Psoas muscle (tissue), 8 donors: ENCODE measurements at places on chromosomes 3 and 15.

GRCh38 chr15:38486936-38487335, 33.0 kb downstream of the FAM98B start:
- no peak for DNase-seq

GRCh38 chr15:41183581-41183980, 47.0 kb downstream of the EXD1 start:
- DNase-seq: no peak

DNA sequence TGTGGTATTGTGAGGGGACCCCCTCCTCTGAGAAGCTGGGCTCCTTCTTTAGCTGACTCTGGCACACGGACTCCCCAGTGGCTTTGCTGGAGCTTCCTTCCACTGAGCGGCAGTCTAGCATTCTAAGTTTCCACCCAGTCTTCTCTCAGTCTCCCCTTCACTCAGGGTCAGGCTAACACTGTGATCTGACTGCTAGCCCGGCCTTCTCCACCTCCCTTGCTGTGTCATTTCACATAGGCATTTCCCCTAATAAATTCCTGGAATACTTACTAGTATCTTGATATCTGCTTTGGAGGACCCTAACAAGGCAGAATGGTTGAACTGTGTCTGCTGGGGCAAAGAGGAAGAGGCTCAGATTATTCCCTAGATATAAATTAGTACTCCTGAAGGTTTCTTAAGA, 106.2 kb upstream of the THBS1 start:
- DNase-seq: no peak

DNA sequence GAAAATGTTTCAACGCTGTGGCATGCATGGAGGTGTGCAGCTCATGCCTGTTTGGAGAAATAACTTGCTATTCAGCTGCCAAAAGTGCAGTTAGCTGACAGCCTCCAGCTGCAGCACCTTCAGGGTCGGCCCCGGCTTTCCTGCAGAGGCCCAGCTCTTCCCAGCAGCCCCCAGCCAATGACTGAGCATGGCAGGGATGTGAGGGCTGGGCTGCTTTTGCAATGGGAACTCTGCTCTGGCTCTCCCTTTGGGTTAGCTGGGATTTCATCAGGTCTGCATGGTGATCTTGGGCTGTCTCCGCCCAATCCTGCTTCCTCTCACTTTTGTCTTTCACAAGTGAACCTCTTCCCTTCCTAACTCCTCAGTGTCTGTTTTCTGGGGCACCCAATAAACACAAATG, 396.6 kb downstream of the EPHB1 start:
- DNase-seq: no peak

GRCh38 chr3:196969134-196969659, 564 bp upstream of the PIGZ start:
- DNase-seq: peak; percentile 40

DNA sequence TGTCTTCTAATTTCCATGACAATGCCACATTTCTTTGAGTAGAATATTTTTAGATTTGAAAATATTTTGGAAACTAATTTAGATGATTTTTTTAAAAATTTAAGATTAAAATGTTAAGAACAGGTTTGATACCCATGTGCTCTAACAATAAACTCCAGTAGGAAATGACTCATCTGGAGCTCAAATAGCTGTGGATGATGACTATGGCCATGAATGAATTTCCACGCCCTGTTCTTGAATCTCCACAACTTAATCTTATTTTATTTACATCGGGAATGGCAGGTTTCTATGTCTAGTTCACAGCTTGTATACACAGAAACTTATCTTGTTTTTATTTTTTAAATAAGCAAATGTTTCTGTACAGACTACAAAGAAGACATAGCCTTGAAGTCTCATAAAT, 726.8 kb downstream of the NAALADL2 start:
- DNase-seq: no peak

DNA sequence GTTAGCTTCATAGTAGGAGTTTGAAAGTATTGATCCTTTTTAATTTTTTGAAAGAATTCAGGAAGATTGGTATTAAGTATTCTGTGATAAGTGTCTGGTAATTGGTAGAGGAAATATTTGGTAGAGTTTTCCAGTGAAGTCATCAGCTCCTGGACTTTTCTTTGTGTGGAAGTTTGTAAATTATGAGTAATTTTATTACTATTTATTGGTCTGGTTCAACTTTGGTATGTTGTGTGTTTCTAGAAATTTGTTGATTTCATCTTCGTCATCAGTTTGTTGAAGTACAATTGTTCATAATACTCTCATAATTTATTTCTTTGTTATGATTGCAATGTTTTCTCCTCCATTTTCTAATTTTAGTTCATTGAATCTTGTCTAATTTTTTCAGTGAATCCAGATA, 832.0 kb downstream of the OTOL1 start:
- no peak for DNase-seq

GRCh38 chr3:11477407-11477911, 166.3 kb downstream of the VGLL4 start:
- DNase-seq: no peak

DNA sequence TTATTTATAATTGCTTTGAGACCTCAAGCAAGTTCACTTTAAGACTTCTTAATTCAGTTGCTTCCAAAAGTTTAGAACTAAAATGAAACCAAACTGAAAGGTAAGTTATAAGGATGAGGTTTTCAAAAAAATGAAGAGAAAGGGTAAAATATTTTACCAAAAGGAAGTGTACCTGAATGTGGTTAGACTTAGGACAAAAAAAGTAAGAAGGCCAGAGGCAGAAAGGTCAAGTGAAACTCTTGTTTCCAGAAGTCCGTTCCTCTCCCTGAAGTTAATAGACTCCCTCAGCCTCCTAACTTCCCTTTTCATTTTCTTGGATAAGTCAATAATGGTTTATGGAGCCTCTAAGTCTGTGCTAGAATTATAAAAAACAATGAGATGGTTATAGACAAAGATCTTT, 16.6 kb downstream of the BTLA start:
- DNase-seq: no peak

GRCh38 chr3:99532246-99532645, 106.1 kb upstream of the COL8A1 start:
- DNase-seq: no peak

- no peak for DNase-seq
These were observed 29.4 kb downstream of the NIPA2 start for GRCh38 chr15:22867886-22868285.

DNA sequence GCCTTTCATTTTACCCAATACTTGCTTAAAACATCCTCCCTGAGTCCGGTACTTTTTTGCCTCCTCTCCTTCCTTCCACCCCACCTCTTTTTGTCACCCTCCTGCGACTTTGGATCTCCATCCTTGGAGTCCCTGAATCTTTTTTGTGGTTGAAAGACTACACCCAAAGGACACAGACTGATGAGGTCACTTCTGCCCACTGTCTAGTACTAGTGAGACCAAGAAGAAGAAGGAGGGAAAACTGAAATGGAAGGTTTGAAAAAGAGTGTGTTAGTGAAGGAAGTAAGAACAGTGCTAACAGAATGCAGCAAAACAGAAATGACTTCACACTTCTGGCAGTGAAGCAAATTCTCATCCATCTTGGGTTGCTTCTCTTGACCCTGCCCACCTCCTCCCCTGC, 6.6 kb downstream of the B3GNT5 start:
- no peak for DNase-seq

DNA sequence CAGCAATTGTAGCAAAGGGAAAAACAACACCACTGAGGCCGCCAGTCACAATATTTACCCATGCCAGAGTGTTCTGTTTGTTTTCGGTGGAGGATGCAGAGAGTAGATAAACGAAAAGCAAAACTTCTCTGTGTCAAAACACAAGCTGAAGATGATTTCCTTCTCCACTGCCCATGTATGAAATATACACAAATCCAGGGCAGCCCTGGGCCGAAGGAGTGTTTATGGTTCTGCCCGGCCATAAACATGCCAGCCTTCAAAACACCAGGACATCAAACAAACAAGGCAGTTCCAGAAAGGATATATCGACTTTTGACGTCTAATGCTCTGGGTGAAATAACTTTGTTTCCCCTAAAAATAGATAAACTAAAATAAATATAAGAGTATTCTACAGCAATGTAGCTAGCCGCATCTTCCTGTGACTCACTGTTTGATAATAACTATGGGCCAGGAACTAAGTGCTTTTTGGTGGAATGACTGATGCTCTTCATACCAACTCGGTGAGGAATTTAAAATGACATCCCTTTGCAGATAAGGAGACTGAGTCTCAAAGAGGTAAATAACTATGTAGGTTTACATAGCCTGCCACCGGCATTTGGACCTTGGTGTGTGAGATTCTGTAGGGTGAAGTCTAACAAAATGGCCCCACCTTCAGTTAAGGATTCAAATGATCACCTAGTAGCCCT, 82.8 kb downstream of the MAGI1 start:
- DNase-seq: no peak

GRCh38 chr3:150409512-150410310, 1.6 kb downstream of the TSC22D2 start:
- DNase-seq: peak; percentile 90

GRCh38 chr15:62799037-62799436, 243.5 kb upstream of the TPM1 start:
- no peak for DNase-seq

DNA sequence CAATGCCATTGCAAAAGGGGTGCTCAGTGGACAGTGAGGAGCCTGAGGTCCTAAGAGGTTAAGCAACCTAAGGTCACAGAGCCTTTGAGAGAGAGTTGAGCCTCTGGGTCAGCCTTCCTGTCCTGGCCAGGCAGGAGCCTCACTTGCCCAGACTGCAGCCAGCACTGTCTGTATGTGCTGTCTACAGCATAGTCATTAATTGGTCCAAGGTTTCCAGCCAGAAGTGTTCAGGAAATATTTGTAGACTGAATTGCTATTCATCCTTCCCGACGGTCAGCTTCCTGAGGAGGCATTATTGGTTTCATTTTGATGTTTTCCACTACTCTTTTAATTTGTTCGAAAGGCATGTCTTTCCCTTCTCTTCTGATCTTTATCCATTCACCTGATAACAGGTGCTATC, 8.1 kb downstream of the SEC13 start:
- no peak for DNase-seq

GRCh38 chr3:159928666-159929065, 60.0 kb upstream of the IL12A start:
- no peak for DNase-seq

- no peak for DNase-seq
These were observed 33.9 kb downstream of the OXNAD1 start for GRCh38 chr3:16298891-16299290.

GRCh38 chr15:94460624-94461023, 229.3 kb downstream of the MCTP2 start:
- DNase-seq: no peak

GRCh38 chr3:149647812-149648211, 10.0 kb downstream of the WWTR1 start:
- DNase-seq: no peak

GRCh38 chr3:68893600-68894239, 38.6 kb downstream of the TAFA4 start:
- DNase-seq: no peak

DNA sequence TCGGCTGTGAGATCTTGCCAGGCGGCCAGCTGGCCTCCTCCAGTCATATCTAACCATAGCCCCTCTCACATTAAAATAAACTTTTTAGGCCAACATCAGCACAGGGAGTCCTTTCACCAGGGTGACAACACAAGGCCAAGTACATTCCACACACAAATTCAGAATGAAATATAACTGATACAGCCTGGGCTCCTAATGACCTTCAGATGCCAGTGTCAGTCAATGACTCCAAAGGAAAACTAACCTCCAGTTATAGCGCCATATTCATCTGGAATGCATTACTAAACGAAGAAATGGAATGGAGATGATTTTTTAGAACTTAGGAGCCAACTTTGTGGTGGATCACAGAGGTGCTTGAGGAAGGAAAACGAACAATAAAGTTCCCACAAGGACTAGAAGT, 205.4 kb downstream of the GREM1 start:
- no peak for DNase-seq

DNA sequence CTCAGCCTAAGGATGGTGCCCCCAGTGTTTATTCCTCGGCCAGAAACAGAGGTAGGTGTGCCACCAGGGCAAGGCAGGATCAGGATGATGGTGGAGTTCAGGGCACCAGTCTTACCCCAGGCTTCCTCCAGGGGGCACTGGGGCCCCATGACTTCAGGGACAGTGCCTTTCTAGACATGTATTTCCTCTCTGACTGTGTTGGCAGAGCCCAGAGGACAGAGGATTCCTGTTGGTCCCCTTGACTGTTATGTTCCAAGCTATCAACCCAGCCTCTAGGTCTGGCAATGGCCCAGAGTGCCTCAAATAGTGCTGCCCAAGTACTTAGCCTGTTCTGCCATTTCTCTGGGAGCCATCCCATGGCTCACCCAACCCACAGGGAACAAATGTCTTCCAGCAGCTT, 2.8 kb downstream of the HEMK1 start:
- peak; percentile 78 for DNase-seq

- DNase-seq: no peak
These were observed 375.3 kb downstream of the LPP start for GRCh38 chr3:188529228-188529627.

- DNase-seq: no peak
These were observed 138.9 kb downstream of the IGF1R start for GRCh38 chr15:98787194-98787593.

DNA sequence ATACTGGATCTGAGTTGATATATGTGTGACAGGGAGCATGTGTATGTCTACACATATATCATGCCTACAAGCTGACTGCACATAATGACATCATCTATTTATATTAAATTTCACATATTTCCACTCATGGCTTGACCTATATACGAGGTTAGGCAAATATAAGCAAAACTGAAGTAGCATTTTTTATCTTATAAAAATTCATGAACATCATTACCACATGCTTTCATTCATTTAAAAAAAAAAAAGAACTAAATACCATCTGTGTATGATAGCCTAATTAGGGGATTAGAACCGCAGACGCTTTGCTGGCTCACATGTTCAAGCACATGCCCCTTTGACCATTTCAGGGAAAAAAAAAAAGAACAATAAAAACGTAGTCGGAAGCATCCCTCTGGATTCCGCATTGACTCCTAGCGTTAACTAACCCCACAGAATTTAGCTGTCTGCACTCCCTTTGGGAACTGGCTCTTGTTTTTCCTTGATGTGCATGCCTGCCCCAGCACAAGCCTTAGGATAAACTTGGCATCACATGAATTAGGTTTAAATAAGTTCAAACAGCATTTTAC, 888.4 kb downstream of the ROBO1 start:
- DNase-seq: no peak

DNA sequence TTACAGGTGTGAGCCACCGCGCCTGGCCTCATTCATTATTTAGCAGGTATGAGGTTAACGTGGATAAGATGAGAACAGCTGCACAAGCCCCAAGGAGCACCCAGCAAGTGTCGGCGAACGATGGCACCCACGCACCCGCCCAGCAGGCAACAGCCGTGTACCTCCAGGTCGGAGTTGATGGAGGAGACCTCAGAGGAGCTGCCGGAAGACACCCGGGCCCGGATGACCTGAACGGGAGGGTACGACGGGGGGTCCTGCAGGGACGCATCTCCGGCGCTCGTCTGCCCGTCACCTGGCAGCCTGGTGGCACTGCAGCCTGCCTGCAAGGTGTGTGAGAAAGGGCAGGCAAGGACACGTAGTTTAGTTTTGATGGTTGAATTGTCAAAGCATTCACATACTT, 29.1 kb downstream of the TMEM44 start:
- no peak for DNase-seq

DNA sequence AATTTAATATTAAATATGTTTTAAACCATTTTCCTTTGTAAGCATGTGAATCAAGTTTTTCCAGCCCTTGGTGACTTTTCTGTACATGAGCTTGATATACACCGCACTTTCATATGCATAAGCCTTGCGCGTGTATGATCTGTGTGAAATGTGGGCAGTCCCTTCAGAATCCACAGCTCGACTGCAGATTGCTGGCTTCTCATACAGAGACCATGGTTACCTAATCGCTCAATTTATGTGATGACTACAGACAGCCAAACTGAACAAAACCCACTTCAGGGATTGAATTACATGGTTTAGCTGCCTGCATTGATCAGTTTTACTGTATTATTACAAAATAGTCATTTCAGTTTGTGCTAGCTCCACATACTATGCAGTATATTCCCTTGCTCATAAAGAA, 212.3 kb upstream of the NECTIN3 start:
- no peak for DNase-seq
